Stomach (tissue), 19 donors: ENCODE measurements at places on chromosomes 5 and 9. TPM values are rescaled to one million over a fixed set of nuclear protein-coding genes. Genes with fewer than 3 reads are reported as not detected.

Gene HAVCR2
- total RNA-seq, result 9.9 TPM

- DNase-seq, result peak; percentile 78
Observed at GRCh38 chr5:134020188-134020587, 15.4 kb upstream of the VDAC1 start.

- DNase-seq, result no peak
Observed at GRCh38 chr5:146528236-146528635, 12.2 kb upstream of the GPR151 start.

- DNase-seq, result no peak
Observed at GRCh38 chr5:41755705-41756104, 114.5 kb downstream of the OXCT1 start.

- DNase-seq, result no peak
Observed at GRCh38 chr9:18114559-18115475, 359.1 kb upstream of the ADAMTSL1 start.

DNA sequence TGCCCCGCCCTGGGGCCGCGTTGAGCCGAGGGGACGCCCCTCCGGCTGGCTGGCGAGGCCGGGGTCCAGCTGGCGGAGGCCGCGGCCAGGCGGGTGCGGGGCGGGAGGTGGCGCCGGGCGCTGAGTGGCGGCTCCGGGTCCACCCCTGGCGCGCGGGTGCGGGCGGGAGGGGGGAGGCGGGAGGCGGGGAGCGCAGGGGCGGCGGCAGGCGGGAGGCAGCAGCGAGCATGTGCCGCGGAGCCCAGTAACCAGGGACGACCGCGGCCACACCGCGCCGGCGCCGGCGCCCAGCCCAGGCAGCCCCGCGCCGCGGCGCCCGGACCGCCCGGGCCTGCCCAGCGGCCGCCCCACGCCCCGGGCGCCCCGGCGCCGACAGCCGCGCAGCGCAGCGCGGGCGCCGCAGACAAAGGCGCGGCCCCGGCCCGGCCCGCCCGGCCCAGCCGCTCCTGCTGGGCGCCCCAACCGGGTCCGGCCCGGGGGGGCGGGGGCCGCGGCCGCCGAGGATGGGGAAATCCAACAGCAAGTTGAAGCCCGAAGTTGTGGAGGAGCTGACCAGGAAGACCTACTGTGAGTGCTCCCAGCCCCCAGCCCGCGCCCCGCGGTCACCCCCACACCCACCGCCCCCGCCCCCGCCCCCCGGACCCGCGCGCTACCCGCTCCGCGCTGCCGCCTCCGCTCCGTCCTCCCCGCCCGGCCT, at the start of gene NCS1:
Gene NCS1, plus strand, starts transcription at position 244 of the 697 bp plus-strand sequence. Its CDS starts 260 bp downstream, at position 504.
- DNase-seq, result peak; percentile 76

DNA sequence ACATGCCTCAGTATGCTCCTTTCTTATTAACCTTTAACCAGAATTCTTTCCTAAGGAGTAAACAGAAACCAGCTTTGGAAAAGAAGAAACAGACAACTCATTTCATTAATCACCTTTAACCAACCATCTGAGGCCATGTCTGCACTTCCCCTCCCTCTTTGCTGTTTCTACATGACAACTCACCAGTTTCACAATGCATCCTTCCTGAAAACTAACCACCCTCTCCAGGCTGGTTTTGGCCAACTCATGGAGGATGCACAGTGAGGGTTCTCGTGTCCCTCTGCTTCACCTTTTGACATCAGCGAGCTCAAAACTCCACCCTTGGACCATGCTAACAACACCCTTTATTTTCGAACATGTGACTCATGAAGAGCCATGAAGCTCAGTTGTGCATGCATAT, 244.1 kb downstream of the ELAVL2 start:
- DNase-seq, result no peak
